ENCODE measurements at places on chromosomes 13 and 19. TPM values are rescaled to one million over a fixed set of nuclear protein-coding genes. Genes with fewer than 3 reads are reported as not detected.

The CXCL17 gene
- total RNA-seq, result not detected

The LILRA1 gene
- not detected for total RNA-seq

The NPAS1 gene
- 0.78 TPM for total RNA-seq

The PLK5 gene
- total RNA-seq, result not detected

The C13orf42 gene
- not detected for total RNA-seq

The B3GNT3 gene
- total RNA-seq, result not detected

The DENND1C gene
- total RNA-seq, result not detected

The PCDH17 gene
- total RNA-seq, result 0.22 TPM

The KIR2DL4 gene
- not detected for total RNA-seq

The ZNF536 gene
- total RNA-seq, result not detected

The PEG3 gene
- 5.9 TPM for total RNA-seq

The NOTCH3 gene
- total RNA-seq, result 21.3 TPM

The DIRAS1 gene
- 13.6 TPM for total RNA-seq

The CLEC17A gene
- total RNA-seq, result not detected

The PTBP1 gene
- 113 TPM for total RNA-seq

The ZNF563 gene
- total RNA-seq, result 8.4 TPM

The GSX1 gene
- total RNA-seq, result not detected

The KCTD15 gene
- 19.8 TPM for total RNA-seq

The OR1I1 gene
- total RNA-seq, result not detected

The KATNAL1 gene
- 30.8 TPM for total RNA-seq

The HIPK4 gene
- 0.39 TPM for total RNA-seq

The ZNF600 gene
- total RNA-seq, result 13.5 TPM

The NKPD1 gene
- total RNA-seq, result not detected

The FAAP24 gene
- 4.4 TPM for total RNA-seq

The NBEA gene
- total RNA-seq, result 4.5 TPM

The LRRC8E gene
- 7.8 TPM for total RNA-seq

The BRME1 gene
- total RNA-seq, result 0.65 TPM

The FAM216B gene
- not detected for total RNA-seq
